HS-27A (cell line): ENCODE measurements at places on chromosomes 1 and 21.

GRCh38 chr1:227943381-227944089 is 4.2 kb downstream of the WNT9A start:
- DNase-seq: no peak

- no peak for DNase-seq
These were observed 494 bp downstream of the NT5C1A start for GRCh38 chr1:39671433-39671792.

DNA sequence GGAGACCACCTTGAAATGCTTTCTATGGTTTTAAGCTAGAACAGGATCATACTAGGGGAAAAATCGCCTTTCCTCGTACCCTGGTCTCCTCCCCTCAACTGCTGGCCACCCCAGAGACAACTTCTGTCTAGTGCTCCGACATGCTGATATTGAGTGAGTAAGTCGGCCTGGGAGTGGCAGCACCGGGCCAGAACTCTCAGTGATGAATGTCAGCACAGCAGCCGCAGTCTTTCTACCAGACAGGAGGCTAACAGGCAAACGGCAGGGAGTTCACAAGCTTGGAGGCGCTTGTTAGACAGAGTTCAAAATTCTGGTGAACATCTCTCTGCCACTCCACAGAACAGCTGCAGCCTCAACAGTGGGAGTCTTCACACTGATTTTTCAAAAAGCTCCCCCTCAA is 716.9 kb downstream of the ADGRL2 start:
- DNase-seq: no peak

DNA sequence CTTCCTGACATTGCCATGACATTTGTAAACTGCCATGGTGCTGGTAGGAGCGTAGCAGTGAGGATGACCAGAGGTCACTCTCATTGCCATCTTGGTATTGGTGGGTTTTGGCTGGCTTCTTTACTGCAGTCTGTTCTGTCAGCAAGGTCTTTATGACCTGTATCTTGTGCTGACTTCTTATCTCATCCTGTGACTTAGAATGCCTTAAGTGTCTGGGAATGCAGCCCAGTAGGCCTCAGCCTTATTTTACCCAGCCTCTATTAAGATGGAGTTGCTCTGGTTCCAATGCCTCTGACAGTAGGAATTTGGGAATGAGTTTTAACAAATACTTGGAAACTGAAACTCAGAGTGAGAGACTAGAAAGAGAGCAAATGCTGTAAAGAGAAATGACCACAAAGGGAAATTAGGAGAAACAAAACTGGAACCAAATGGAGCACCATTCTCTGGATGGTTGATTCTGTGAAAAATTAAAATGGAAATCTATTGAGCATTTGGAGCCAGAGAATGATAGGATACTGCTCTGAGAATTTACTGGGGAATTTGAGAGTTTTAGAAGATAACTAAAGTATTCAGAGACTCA is 50.1 kb upstream of the RHOU start:
- no peak for DNase-seq

DNA sequence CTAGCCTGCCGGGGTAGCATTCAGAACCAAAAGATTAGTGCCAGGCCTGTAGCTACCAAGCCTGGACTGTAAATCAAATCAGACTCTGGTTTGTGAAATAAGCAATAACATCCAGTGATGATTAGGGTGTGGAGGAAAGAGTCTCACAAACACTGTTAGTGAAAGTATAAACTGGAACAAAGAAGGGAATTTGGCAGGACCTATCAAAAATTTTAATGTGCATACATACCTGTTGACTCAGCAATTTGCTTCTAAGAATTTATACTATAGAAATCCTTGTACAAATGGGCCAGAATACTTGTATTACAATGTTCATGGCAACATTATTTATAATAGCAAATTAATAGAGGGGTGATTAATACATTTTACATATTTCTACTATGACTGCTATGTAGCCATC is 109.8 kb upstream of the WARS2 start:
- DNase-seq: no peak

GRCh38 chr1:245754463-245754961 is 599.7 kb downstream of the KIF26B start:
- no peak for DNase-seq

DNA sequence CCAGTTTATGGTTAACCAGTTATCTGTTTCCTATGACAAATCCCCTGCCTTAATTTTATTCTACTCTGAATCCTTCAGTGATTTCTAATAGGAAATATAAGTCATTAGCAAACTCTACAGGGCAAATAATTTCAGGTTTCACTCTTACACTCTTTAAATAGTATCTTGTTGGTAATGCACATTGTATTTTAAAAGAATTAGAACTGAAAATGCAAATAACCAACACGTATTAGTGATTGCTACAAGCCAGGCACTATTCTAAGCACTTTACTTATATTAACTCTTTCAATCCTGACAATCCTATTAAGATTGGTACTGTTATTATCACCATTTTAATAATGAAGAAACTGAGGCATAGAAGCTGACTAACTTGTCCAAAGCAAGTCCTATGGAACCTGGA is 48.3 kb upstream of the LHX8 start:
- no peak for DNase-seq

- DNase-seq: no peak
These were observed 8.5 kb upstream of the OVAAL start for GRCh38 chr1:180550241-180550640.

GRCh38 chr21:21624674-21625073 is 626.5 kb downstream of the NCAM2 start:
- DNase-seq: no peak

- no peak for DNase-seq
These were observed 32.0 kb downstream of the TRIM67 start for GRCh38 chr1:231193710-231194340.
